Activated CD8-positive, alpha-beta T cell treated with anti-CD3 and anti-CD28 coated beads, Interleukin-2, amount 10 ng/mL, durations not matched to agents 7 days and 5 days (primary cell): ENCODE measurements at places on chromosomes 7 and 10.

GRCh38 chr10:98589691-98590090, 143.0 kb upstream of the HPS1 start:
- DNase-seq = no peak

- DNase-seq = no peak
Observed at GRCh38 chr7:137287651-137288258, 55.8 kb downstream of the PTN start.

GRCh38 chr10:109721453-109722064, 201.8 kb downstream of the XPNPEP1 start:
- no peak for DNase-seq

DNA sequence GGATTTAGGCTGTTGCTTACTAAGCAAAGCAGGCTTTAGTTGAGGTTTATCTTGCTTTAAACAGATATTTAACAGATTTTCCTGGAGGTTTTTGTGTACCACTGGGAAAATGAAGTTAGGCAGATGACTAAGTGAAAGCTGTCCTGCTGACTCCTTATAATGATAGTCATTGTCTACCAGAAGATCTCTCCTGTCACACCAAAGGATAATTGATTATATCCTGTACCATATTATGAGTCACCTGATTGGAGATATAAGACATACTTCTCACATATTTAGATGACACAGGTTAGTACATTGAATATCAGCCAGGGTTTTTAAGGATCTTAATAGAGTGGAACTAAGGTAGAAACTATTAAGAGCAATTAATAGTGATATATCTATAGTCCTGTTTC, 68.4 kb downstream of the PTEN start:
- DNase-seq = no peak

- DNase-seq = no peak
Observed at GRCh38 chr10:3484306-3485056, 300.5 kb downstream of the KLF6 start.

DNA sequence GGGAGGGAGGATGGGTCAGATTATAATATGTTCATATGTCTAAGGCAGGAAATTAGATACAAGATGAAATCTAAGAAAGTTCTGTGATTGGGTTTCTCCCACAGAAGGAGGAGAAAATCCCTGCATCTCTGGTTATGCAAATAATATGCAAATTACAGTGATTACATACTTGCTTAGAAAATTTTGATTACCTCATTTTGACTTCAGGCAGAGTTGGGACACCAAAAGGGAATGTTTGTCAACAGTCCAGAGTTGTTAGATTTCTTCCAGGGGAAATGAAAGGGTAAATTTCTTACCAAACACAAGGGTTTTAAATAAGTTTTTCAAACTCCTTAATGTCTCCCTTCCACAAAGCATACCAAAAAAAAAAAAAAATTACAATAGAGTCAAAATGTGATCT, 101.4 kb upstream of the STEAP1B start:
- DNase-seq = no peak

DNA sequence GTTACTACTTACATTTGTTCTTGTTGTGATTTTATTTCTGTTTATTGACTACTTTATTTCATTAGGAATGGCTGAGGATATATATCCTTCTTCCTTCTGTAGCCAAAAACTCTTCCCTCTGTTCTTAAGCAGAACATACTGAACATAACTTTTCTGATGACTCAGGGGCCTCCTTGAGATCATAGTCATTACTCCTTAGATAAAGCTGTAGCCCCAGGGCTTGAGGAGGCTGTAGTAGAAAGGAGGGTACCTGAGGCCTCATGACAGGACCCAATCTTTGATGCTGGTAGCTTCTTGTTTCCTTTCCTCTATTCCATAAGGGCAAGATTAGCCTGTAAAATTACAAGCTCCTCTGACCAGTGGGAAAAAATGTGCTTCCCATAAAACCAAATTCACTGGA, 41.2 kb upstream of the FGFR2 start:
- no peak for DNase-seq

- peak; percentile 30 for DNase-seq
Observed at GRCh38 chr10:930625-931325, 730 bp downstream of the LARP4B start.

DNA sequence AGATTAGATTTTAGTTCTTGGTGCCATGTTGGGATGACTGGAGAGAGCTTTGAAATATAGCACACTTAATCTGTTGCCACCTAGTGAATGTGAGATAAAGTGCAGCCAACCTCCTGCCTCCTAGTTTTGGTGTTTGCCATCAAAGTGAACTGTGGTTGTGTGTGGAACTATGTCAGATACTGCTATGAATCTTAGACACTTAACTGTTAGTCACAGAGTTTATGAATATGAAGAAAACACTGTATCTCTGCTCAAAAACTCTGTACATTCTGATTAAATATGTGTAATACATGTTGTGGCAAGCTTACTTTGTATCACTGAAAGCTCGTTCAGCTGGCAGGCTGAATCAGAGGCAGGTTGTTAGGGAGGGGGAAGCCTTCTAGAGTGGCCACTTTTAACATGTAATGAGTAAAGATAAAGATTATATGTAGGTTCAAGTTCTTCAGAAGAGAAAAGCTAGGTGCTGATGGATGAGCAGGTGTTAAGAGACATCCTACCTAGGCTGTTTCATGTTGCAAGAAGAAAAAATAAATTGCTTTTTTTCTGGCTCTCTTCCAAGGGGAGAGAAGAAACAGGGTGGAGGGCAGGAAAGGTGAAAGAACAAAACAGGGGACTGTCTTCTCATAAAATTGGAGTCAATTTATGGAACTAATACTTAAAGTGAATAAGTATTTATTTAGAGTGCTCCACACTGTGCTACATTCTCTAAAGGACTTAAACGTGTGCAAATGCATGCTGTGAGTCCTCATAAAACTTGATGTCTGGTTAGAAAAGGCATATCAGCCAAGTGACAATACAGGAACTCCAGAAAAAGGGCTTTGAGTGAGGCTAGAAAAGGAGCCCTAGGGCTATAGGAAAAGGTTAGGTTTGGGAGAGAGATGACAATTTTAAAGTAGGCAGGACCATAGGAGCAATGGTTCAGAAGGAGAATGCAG, 14.1 kb upstream of the LAMB1 start:
- no peak for DNase-seq

- DNase-seq = no peak
Observed at GRCh38 chr10:3528271-3528670, 256.7 kb downstream of the KLF6 start.

GRCh38 chr7:128829391-128830166, 627 bp upstream of the FLNC start:
- no peak for DNase-seq

GRCh38 chr10:103941801-103942200, 23.8 kb upstream of the STN1 start:
- DNase-seq = no peak

DNA sequence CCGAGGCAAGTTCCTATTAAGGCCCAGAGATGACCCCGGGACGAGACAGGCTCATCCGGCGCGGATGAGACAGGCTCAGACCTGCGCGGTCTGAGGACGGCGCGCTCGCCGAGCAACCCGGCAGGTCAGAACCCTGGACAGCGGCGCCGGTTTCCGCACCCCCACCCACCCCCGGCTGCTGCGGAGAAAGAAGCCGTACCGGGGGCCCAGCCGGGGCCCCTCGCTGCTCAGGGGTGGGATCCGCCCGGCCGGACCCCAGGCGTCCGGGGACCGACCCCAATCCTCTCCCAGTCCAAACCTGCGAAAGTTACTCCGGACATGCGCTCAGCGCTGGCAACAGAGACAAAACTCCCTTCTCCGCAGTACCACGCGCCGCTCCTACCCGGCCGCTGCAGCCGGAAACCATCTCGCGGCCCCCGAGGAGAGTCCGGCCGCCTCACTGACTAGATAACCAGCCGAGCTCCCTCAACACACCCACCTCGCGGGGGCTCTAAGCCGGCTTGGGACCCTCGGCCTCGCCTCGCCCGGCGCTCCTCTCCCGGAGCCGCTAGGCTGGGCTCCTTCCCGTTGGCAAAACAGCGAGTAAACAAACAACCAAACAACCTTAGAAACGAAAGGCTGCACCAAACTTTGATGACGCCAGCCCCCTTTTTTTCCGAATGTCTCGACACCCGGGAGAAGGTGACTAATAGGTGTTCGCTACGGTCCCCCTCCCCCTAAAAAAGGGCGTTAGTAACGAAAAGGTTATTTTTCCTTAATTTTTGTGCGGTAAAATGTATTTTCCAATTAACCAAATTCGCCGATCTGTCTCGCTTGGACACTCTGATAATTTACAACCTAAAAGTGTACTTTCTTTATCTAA, 2.3 kb upstream of the DRGX start:
- DNase-seq = peak; percentile 75

GRCh38 chr10:71338728-71339495, 19.9 kb downstream of the SLC29A3 start:
- no peak for DNase-seq

- DNase-seq = peak; percentile 30
Observed at GRCh38 chr10:18214691-18215563, 74.7 kb downstream of the CACNB2 start.

- DNase-seq = no peak
Observed at GRCh38 chr7:98771519-98771918, 98.3 kb downstream of the TMEM130 start.

- no peak for DNase-seq
Observed at GRCh38 chr10:121442086-121442935, 155.9 kb downstream of the FGFR2 start.

DNA sequence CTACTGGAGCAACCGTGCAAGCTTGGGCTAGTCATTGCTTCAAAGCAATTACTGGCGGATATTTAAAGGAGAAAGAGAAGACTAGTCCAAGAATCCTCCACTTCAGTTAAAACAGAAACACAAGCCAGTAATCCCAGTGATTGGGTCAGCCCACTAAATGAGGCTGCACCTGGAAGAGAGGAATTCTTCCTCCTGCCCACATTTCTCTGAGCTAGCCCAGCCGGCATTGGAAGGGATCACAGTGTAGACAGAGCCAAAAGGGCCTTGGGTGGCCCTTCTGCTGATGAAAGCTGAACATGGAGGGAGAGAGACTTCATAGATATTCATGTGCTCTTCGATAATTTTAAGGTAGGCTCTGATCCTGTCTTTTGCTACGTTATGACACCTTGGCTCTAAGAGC, 228.4 kb downstream of the KIAA1217 start:
- no peak for DNase-seq

- no peak for DNase-seq
Observed at GRCh38 chr10:131693766-131694165, 207.0 kb upstream of the PPP2R2D start.
